Cerebellar nuclear complex (tissue), 1 donor: ENCODE measurements at places on chromosomes 4 and X.

- no peak for DNase-seq
These were observed 67.0 kb downstream of the RBM47 start for GRCh38 chr4:40562681-40563080.

- DNase-seq = no peak
These were observed 63.8 kb upstream of the GATB start for GRCh38 chr4:151824656-151825055.

GRCh38 chr4:80125252-80126177 lies 52.5 kb upstream of the ANTXR2 start:
- no peak for DNase-seq

GRCh38 chrX:119503484-119503861 lies 35.2 kb downstream of the SLC25A5 start:
- no peak for DNase-seq

DNA sequence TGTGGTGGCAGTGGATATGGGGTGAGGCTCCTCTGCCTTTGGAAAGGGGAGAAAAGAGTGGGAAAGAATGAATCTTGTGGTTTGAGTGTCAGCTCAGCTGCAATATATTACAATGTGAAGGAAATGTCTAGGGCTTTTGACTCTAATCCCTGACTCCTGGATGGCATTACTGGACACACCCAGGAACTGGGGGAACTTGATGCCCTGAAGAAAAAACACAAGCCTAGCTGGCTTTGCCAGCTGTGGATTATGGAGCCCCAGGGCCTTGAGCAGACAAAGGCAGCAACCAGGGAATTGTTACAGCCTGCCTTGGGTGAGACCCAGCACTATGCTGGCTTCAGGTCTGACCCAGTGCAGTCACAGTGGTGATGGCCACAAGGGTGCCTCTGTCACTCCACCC lies 57.1 kb upstream of the CYSLTR1 start:
- DNase-seq = no peak

- no peak for DNase-seq
These were observed 6.9 kb upstream of the TRIM2 start for GRCh38 chr4:153197301-153197700.

DNA sequence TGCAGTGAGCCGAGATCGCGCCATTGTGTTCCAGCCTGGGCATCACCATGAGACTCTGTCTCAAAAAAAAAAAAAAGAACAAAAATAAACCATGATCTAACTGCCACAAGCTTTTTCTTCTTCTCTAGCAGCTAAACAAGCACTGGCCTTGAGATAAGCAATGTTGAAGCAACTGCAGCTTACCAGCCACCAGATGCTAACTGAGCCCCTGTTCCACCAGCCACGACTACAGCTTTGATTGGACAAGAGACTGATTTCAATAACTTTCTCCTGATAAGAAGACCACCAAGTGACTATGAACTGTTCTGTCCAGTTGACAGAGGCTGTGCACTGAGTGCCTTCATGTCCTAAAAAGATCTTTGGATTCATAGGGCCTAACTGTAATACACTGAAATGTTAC lies 58.5 kb downstream of the DCTD start:
- no peak for DNase-seq

DNA sequence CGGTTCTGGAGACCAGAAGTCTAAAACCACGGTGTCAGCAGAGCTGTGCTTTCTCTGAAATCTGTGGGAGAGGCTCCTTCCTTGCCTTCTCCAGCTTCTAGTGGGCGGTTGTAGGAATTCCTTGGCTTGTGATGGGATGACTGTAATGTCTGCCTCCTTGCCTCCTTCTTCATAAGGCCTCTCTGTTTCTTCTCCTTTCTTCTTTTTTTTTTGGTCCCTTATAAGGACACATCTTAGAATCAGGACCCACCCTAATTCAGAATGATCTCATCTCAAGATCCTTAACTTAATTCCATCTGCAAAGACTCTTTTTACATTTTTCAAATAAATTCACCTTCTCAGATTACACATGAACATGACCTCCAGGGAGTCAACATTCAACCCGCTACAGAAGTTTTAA lies 186.9 kb downstream of the STK32B start:
- no peak for DNase-seq

DNA sequence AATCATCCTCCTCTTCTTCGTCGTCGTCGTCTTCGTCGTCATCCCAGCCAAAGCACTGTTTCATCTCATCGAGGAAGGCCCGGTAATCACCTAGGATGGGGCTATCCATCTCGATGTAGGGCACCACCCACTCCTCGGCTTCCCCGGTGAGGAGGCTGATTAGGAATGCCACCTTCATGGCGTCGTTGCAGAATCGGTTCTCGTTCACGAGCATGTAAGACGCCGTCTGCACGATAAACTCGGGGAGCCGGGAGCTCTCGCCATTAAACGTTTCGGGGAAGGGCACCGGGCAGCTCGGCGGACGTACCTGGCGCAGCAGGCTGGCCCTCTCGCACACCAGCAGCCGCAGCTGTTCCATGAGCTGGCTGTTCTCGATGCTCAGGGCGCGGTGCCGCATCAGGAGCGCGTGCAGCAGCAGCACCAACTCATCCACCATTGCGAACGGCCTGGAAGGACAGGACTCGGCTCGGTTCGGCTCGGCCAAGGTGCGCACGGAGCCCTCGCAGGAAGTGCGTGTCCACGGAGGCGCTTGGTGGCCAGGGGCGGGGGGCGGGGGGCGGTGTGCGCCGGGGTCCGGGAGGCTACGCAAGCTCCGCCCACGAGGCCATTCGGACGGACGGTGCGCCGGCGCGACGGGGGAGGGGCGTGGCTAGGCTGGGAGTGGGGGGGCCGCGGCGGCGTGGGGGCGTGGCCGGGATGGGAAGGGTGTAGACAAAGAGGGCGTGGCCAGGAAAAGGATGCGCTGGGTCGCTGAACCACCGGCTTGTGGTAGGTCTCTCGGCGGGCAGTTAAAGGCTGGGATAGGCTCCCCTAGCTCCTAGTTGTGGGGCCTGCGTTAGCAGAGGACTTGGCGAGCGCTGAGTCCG lies at the start of gene LDOC1:
Gene LDOC1, minus strand, starts transcription at position 544 of the 866 bp plus-strand sequence. Its CDS starts 108 bp downstream, at position 436.
- DNase-seq = peak; percentile 6

DNA sequence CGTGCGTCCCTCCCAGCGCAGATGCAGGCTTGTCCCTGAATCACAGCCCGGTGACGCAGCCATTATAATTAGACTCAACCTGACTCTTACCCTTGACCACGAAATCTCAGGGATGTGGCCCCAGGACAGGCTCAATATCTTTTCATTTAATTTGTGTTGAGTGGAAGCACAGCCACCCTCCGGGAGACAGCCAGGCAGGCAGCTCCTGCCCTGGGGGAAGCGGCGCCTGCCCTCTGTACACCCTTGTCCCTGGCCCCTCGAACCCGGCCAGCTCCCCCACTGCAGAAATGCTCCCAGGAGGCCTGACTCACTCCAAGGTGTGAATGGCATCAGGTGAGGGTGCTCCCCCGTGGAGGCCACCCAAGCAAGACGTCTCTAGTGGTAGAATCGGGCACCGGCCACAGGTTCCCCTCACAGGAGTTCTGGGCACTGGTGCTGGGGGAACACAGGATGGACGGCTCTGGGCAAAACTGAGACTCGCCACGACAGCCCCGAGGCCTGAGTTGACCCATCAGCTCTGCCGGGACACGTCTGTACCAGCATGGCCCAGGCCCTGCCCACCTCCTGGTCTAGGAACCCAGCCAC lies 2.7 kb downstream of the CPLX1 start:
- no peak for DNase-seq

DNA sequence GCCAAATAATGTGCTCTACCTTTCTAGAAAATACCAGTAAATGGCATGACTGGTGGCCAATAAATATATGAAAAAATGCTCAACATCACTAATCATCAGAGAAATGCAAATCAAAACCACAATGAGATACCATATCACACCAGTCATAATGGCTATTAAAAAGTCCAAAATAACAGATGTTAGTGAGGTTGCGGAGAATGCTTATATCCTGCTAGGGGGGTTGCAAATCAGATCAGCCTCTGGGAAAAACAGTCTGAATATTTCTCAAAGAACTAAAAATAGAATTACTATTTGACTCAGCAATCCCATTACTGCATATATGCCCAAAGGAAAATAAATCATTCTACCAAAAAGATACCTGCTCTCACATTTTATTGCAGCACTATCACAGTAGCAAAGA lies 115.1 kb downstream of the RASGEF1B start:
- DNase-seq = no peak

- peak; percentile 35 for DNase-seq
These were observed 269.0 kb downstream of the ADGRA3 start for GRCh38 chr4:22246847-22247246.

DNA sequence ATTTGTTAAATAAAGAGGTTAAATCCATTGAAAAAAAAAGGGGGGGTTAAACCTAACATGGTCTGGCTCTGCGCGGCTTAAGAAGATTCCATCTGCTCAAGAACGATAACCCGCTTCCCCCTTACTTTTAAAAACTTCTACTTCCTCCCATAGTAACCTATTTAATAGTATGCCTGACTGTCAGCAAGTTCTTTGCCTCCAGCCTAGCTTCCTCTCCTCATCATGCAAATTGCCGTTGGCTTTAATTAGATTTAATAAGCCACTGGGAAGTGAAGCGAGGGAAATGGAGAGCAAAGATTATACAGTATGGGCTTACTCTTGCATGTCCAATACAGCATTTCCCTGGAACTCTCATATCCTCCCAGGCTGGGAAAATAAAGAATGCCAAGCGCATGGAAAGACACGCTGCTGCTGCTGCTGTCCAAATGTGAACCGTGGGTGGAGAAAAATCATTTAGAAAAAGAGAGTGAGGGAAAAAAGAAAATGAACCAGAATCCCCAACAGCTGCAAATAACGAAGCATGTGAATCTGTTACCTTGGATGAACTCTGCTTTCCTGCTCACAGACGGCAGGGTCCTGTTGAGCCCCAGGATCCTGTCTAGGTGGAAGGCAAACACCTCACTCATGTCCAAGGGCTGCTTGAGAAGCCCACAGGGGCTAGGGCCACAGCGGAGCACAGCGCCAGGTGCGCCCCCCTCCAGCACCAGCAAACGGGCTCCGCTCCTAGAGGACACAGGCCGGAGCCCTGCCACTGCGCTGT lies 2.7 kb downstream of the GASK1B start:
- DNase-seq = no peak

- no peak for DNase-seq
These were observed 21.5 kb downstream of the RTL5 start for GRCh38 chrX:72110051-72110875.

GRCh38 chr4:97646997-97647396 lies 496.3 kb downstream of the STPG2 start:
- DNase-seq = no peak

GRCh38 chrX:152943826-152944225 lies 46.0 kb downstream of the ZNF185 start:
- no peak for DNase-seq

DNA sequence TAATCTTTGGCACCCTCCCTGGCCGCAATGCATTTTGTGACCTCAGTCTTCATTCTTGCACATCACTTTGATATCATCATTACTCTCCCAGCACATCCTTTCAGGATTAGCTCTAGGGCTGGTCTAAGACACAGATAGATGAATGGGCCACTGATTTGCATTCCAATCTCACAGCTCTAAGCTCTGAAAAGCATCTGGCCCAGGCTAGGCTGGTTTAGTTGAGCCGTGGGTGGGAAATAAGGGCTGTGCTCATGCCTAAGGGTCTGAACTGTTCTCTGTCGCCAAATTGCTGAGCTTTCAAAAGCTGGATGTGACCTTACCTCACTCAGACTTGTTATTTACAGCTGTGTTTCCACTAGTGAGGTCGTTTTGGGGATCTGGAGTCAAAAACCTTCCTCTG lies 30.0 kb upstream of the SLC9A7 start:
- DNase-seq = no peak
